ENCODE measurements at places on chromosomes 4 and X.

DNA sequence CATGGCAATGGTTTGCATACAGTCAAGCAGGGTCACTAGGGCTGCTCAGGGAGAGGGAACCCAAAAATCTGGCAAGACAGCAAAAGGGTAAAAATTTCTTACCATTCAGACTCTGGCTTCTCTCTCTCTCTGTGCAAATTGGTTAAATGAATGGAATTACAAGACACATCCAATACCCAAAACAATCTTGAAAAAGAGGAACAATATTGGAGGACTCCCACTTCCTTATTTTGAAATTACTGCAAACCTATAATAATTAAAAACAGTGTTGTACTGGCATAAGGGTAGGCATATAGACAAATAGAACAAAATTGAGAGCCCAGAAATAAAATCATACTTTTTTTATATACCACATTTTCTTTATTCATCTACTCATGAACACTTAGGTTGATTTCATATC, 24.1 kb downstream of the ETDA start:
- peak; percentile 19 for DNase-seq

DNA sequence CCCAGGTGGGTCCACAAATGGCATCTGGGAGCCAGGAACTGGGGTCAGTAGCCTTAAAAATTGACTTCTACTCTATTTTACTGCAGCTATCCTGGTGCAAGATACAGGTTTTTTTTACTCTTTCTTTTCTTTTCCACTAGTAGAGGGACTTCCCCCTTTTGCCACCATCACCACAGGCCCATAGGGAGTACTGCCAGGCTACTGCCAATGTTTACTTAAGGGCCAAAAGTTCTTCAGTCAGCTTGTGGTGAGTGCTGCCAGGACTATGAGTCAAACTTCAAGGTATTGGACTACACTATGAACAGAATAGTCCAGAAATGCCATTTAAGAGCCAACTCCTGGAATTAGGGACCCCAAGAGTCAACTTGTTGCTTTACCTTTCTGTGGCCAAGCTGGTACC, 94.7 kb downstream of the EDA2R start:
- no peak for DNase-seq

DNA sequence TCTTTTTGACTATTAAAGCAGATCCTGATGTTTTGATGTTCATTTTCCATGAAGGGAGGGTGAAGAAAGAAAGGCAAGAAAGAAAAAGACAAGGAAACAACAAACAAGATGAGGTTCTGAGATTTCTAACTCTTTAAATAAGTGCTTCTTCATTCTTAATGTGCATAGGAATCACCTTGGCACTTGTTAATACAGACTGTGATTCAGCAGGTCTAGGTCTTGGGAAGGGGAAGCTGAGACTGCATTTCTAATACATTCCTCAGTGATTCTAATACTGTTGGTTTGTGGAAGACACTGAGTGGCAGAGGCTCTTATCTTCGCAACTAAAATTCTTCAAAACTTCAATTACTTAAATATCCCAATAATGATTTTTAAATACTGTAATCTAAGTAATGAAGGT, 95.2 kb upstream of the NAP1L5 start:
- DNase-seq: no peak

DNA sequence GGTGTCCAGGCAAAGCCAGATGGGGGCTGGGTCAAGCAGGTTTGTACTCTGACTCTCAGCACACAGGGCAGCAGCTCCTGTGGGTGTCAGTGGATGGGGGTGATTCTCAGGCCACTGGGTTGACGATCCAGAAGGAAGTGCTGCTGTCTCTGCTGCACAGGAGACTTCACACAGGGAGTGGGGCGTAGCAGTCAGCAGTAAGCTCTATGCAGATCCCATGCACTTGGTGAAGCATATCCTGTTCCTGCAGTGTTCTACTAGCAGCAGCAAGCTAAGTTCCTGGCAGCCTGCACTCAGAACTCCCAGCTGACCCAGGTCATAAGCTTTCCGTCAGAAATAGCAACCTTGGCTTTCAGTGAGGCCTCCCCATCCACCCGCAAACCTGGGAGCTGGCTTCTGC, 117.6 kb upstream of the NDST3 start:
- no peak for DNase-seq

DNA sequence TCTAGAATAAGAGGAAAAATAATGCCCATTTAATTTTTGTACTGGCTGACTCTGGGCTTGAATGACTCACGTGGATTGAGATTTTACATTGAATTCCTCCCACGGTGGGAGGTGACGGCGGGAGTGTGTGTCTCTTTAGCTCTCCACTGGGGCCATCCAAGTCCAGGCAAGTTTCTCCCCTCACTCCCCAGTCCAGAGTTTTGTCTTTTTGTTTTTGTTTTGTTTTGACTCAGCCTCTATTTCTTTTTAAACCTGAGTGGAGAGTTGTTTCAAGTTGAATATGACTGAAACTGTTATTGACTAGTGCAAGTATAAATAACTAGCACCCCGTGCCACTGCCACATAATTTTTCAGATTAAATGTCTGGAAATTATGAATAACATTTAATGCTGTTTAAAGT, 13.6 kb downstream of the CHST7 start:
- no peak for DNase-seq

DNA sequence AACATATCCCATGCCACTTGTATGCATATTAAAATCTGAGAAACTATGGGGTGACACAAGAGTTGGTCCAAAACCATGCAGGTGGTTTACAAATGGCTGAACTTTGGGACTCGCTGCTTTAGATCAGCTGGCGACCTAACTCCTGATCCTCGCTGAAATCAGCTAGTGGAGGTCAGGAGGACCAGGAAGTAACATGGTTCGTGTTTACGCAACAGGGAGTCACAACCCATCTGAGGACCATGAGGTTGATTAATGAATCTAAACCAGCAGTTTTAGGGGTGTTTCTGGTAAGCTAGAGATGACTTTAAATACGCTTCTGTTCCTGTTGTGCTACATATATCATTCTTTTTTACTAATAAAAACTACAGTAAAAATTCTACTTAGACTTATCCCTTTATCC, 12.9 kb downstream of the TSPAN5 start:
- no peak for DNase-seq

GRCh38 chr4:76990288-76991080, 40.9 kb downstream of the SEPTIN11 start:
- no peak for DNase-seq

DNA sequence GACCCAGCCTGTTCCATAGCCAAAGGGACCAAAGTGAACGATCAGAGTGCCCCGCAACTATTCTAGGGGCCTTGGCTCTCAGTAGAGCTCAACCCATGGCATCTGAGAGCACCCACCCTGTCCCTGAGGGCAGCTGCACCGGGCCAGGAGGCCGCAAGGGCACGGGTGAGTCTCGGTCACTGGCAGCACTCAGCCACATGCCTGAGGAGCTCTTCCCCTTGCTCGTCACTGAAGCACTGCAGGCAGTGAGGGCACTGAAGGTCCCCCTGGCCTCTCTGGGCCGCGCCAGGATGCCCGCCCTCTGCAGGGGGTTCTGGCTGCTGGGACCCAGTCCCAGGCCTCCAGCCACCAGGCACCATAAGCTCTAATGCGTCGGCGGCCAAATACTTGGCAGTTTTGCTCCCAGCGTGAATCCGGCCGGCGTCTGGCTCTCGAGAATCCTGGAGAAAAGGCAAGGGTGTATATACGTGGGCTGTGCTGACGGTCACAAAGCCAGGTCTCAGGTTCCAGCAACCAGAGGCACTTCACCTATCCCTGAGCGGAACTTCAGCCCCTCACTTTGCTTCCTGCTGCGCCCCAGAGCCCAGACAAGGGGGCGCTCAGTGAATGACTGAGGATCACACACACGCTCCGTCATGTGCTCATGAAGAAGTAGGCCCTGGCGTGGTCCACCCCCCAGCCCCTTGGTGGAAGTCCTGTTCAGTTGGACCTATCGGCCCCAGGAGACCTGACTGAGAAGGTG, 13.9 kb downstream of the TNIP2 start:
- DNase-seq: no peak

DNA sequence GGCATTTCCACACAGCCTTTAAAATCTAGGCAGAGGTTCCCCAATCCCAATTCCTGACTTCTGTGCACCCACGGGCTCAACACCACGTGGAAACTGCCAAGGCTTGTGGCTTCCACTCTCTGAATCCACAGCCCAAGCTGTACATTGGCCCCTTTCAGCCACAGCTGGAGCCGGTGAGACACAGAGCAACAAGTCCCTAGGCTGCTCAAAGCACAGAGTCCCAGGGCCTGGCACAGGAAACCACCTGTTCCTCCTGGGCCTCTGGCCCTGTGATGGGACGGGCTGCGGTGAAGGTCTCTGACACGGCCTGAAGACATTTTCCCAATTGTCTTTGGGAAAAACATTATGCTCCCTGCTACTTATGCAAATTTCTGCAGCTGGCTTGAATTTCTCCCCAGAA, 500.0 kb downstream of the FSTL5 start:
- no peak for DNase-seq

- DNase-seq: no peak
Observed at GRCh38 chr4:127829014-127829413, 46.9 kb downstream of the HSPA4L start.

GRCh38 chr4:179399054-179399782, 1957.0 kb upstream of the AGA start:
- peak; percentile 6 for DNase-seq

DNA sequence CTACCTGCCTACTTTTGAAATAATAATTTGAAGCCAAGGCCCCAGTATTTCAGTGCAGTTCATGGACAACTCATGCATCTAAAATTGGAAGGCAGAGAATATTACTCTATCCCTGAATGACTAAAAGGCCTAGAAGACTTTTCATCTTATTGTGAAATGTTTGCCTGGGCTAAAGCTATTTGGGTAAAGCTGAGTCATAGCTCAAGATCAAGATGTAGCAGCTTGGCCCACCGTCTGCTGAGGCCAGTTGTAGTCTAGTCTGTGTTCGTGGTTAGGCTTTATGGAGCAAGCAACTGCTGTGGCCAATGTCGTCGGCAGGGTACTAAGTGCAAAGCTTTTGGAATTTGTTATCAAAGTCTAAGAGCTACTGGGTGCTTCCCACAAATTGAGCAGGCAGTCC, 929.1 kb downstream of the RAB28 start:
- peak; percentile 38 for DNase-seq

GRCh38 chr4:6236816-6237390, 32.7 kb upstream of the WFS1 start:
- no peak for DNase-seq

DNA sequence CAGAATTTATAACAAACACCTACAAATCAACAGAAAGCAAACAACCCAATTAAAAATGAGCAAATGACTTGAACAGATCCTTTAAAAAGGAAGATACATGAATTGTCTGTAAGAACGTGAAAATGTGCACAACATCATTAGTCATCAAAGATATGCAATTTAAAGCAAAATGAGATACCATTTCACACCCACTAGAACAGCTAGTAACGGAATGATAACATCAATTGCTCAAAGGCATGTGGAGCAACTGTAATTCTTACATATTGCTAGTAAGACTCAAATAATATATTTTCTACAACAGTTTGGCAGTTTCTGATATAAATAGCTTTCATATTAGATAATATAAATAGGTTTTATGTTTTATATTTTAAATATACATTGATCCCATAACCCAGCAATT, 82.5 kb downstream of the LCORL start:
- peak; percentile 44 for DNase-seq

- no peak for DNase-seq
Observed at GRCh38 chrX:19852014-19853005, 35.1 kb downstream of the SH3KBP1 start.

DNA sequence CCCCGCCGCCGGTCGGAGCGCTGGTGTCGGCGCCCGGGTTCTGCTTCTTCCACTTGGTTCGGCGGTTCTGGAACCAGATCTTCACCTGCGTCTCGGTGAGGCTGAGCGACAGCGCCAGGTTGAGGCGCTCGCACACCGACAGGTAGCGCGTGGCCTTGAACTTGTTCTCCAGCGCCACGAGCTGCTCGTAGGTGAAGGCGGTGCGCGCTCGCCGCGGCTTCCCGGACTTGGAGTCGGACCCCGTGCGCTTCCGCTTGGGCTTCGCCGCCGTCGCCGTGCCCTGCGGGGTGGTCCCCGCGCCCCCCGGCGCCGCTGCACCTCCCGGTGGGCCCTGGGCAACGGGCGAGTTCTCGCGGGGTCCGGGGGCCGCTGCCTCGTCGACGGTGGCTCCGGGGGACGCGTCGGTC, 3.1 kb downstream of the NKX1-1 start:
- no peak for DNase-seq

- no peak for DNase-seq
Observed at GRCh38 chr4:147596377-147596776, 20.8 kb upstream of the TMEM184C start.

DNA sequence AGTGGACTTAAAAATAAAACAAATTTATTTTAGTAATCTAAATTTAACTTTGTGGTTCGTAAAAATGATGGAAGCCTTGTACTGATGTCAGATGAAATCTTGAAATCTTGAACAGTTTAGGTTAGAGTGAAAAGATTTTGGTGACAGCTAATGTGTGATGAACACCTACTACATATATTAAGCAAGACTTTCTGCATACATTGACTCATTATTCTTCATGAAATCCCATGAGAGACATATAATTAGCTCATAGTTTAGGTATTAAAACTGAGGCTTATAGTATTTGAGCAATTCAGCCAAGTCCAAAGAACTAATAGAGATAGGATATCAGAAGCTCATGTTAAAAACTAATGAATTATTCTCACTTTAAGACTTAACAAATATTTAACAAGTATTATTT, 66.9 kb upstream of the PCDH7 start:
- DNase-seq: no peak

- peak; percentile 70 for DNase-seq
Observed at GRCh38 chr4:123356921-123357320, 39.7 kb upstream of the SPRY1 start.

- no peak for DNase-seq
Observed at GRCh38 chr4:15797320-15797719, 19.2 kb downstream of the CD38 start.

- DNase-seq: no peak
Observed at GRCh38 chrX:144901521-144901920, 345.8 kb upstream of the SPANXN1 start.

- peak; percentile 21 for DNase-seq
Observed at GRCh38 chrX:71541210-71542022, 8.5 kb downstream of the OGT start.

DNA sequence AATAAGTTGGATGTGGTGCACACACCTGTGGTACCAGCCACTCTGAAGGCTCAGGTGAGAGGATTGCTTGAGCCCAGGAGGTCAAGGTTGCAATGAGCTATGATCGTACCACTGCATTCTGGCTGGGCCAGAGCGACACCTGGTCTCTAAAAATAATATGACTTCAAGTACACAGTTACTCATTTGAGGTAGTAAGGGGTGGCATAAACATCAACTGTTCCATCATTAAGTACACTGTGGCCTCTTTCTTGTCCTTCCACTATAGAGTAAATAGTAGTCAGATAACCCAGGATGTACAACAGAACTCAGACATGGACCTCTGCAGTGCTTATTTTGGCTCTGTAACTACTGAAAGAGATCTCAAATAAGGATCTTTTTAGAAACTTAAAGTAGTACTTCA, 10.6 kb downstream of the FAM9B start:
- DNase-seq: no peak

All from hematopoietic multipotent progenitor cell treated with erythropoietin and hydrocortisone succinate and interleukin-3 and kit ligand, for 4 days (in vitro differentiated cells).